ENCODE measurements at places on chromosomes 12 and 14. TPM values are rescaled to one million over a fixed set of nuclear protein-coding genes. Genes with fewer than 3 reads are reported as not detected.
A peak's percentile ranks its signal among the peaks of the same experiment; 100 is the strongest.

DNA sequence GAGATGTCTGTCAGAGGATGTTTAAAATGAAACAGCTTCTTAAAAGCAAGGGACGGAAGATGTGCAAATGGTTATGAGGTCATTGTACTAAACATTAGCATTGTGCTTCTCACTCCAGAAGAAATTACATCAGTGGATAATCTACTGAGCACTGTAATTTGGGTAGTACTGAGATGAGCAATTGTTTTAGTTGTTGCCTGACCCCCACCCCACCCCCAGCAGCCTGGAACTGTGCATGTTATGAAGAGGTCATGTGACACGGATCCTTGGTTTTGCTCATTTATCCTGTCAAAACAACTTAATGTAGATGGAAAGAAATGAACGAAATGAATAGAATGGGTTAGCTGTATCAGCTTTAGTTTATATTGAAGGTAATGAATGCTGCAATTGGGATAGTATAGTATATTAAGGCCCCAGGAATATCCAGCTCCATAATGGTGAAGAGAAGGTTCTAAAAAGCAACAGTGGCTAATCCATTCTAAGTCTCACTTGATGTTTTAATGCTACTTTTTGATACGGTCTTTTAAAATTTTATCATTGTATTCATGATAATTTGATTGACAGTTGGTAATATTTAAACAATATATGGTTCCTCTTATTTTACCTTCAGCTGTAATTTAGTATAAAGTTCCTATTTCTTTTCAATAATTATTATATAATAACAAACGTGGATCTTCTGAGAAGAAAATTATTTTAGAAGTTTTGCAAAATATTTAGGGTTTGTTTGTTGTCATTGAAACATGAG is 58.5 kb downstream of the WNK1 start:
- no peak for DNase-seq

- peak; percentile 62 for DNase-seq
Measured at GRCh38 chr12:47820631-47821345, 1.1 kb upstream of the HDAC7 start.

GRCh38 chr14:30507209-30507608 is 51.7 kb upstream of the G2E3 start:
- DNase-seq, result no peak

ADAMTS20 gene
- total RNA-seq, result not detected

LPAR5 gene
- 5.2 TPM for total RNA-seq

- DNase-seq, result no peak
Measured at GRCh38 chr12:65565601-65566560, 258.4 kb upstream of the HMGA2 start.

DNA sequence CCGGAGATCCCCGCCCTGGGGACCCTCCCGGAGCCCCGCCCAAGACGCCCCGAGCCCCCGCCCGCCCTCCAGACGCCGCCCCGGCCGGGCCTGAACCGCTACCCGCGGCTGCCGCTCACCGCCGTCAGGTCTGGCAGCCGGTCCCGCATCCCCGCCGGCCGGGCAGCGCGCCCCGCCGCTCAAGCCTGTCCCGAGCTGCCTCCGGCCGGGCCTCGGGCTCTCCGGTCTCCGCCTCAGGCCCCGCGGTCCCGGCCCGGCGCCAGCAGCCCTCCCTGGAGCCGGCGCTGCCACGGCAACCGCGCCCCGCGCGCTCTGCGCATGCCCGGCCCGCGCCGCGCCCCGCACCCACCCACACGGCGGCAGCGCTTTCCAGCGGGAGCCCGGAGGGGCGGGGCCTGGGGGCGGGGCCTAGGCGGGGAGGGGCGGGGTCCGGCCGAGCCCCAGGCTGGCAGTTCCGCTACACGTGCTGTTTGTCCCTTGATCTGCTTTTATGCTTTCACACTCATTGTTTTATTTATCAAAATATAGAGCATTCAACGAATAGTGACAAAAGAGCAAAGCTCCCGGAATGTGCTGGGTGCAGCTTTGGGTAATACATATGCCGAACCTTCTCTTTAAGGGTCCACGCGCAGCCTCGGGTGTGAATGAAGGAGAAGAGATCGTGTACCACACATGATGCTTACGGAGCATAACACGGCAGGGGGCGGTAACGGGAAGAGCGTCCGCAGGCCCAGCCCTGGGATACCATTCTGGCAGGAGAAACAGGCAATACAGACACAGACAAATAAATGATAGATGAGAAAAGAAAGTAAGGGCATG is at the start of gene STX2:
Gene STX2 (minus strand): TSS at position 300 of the 819 bp plus-strand sequence. CDS start 151 bp downstream, at position 149.
- peak; percentile 54 for DNase-seq

DNA sequence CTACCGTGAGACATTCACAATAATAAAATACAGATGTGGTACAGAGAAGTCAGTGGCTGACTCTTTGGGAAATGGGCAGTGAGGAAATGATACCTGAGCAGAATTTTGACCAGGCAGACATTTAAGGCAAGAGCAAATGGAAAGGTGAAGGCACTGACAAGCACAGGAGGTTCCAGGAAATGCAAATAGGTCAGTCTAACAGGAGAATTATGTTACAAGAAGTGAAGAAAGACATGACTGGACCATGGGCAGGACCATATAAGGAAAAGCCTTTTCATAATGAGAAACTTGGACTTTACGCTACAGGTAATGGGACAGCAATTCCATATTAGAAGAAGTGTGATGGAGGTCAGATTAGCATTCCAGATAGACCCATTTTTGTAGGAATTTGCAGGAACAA is 338.9 kb downstream of the PDZRN4 start:
- no peak for DNase-seq

DNA sequence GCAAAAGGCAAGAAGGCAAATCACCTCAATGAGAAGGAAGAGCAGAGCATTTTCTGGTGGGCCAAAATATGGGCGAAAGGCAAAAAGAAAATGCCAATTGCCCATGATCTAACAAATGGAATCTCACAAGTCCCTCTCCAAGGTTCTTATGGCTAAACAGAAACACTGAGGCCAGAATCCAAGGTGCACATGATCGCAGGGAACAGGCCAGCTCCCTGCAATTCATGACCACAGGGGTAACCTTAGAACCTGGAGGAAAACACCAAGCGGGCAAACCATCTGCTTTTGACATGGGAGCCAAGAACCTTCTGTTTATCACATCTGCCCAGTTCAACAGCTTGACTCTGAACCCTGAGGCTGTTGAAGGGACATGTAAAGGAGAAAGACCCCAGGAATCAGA is 60.0 kb downstream of the NT5DC3 start:
- no peak for DNase-seq

- no peak for DNase-seq
Measured at GRCh38 chr14:54219261-54220070, 177.3 kb upstream of the CDKN3 start.

- no peak for DNase-seq
Measured at GRCh38 chr12:6452245-6452943, 552 bp downstream of the TAPBPL start.

OAS2 gene
- total RNA-seq, result 0.30 TPM

- DNase-seq, result no peak
Measured at GRCh38 chr12:116544656-116545055, 14.5 kb upstream of the MAP1LC3B2 start.

KRT80 gene
- 8.8 TPM for total RNA-seq

TESPA1 gene
- total RNA-seq, result 0.27 TPM

DNA sequence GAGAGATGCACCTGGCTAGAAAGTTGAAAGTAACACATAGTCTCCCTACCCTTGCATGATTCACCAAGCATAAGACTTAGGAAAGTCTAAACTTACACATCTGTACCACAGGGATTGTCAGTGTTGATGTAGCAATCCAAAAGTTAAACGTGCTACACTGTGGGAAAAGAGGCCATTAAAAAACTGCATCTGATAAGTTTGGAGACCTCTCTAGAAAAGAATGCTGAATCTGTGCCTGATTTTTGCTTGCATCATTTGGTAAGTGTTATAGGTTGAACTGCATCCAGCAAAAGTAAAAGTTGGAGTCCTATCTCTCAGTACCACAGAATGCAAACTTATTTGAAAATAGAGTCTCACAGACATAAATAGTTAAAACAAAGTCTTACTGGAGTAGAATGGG is 126.6 kb downstream of the SLC6A15 start:
- DNase-seq, result no peak

DNA sequence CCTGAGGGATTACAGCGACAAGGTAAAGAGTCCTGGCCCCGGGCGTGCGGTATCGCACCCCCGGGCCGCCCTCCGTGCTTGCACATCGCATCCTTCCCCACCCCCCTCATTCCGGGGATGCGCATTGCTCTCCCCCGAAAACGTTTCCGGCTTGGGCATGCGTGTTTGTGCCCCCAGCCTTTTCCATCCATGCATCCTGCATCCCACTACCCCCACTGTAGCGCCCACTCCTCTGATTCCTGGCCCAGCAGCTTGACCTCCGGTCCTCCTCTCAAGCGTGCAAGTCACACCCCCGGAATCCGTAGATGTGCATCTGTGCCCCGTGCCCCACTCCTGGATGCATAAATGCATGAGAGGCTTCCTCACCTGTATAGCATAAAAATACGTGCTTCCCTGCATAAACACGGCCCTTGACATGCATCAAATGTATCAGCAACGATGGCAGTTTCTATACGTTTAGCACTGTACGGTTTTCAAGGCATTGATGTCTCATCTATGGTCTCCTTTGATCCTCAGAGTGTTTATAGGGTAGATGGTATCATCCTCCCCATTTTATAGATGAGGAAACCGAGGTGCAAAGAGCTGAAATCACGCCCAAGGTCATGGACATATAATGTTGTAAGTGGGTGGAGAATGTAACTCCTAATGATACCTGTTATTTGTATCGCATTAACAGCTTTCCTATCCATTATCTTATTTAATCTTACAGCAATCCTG is 484 bp downstream of the RIC8B start:
- no peak for DNase-seq

GRCh38 chr14:104103061-104103445 is 17.6 kb downstream of the ASPG start:
- no peak for DNase-seq

DNA sequence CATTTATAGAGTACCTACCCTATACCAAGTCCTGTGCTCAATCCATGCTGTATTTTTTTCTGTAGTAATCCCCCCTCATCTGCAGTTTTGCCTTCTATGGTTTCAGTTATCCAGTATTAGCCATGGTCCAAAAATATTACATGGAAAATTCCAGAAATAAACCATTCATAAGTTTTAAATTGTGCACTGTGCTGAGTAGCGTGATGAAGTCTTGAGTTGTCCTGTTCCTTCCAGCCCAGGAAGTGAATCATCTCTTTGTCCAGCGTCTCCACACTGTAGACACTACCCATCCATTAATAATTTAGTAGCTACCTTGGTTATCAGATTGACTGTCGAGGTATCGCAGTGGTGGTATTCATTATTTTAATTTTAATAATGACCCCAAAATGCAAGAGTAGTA is 54.2 kb downstream of the SUDS3 start:
- no peak for DNase-seq

KITLG gene
- 570 TPM for total RNA-seq

SLC5A8 gene
- not detected for total RNA-seq

ENDOU gene
- not detected for total RNA-seq

TMEM121 gene
- total RNA-seq, result 5.5 TPM

- no peak for DNase-seq
Measured at GRCh38 chr12:50661300-50662115, 102.4 kb upstream of the ATF1 start.

- no peak for DNase-seq
Measured at GRCh38 chr14:50967103-50967502, 22.8 kb upstream of the PYGL start.

DNA sequence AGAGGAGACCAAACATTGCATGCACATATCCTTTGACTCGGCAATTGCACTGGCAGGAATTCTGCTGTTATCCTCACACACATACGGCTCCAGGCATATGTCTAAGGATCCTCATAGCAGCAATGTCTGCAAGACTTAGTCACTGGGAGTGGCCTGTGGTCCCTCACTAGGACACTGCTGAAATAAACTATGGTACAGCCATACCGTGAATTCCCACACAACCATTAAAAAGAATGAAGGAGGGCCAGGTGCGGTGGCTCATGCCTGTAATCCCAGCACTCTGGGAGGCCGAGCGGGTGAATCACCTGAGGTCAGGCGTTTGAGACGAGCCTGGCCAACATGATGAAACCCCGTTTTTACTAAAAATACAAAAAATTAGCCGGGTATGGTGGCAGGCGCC is 105.1 kb downstream of the ZFP36L1 start:
- peak; percentile 70 for DNase-seq

DNA sequence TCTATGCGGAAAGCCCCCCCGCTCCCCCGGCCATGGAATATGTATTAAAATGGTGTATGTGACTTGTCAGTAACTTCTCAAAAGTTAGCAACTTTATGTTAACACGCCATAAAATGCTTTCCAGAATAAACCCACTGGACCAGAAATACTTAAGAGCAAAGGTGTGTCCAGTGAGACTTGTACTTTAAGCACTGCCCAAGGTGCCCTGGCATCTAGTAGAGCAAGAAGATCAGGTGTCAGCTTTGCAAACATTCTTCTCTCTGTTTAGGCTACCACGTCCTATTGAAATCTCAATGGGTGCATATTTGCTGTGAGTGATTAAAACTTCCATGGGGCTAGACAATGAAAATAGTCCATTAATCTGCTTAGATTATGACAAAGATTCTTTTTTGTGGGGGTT is 201.2 kb downstream of the ESR2 start:
- DNase-seq, result no peak
